ENCODE measurements at places on chromosomes 7 and 10.

DNA sequence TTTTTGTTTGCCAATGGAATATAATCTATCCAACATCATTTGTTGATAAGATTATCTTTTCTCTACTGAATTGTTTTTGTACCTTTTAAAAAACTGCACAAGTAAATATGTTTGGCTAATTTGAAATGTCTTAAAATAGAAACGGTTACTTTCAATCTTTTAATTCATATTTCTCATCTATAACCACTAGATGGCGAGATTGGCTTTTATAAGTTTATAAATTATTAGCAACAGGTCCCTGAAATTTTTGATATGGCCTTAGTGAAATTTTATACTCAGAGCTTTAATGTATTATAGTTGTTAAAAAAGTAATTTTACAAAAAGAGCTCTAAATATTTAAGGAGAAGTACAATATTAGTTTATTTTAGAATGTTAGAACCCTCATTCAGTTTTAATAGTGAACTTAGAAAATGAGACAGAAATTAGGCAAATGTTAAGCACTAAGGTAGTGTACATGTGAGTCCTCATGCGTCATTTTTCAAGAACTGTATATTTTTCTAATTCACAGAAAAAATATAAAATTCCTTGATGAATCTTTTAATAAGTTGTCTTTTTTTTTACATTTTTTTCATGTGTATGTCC, 592.5 kb downstream of the ARL4A start:
- no peak for DNase-seq

GRCh38 chr10:11687357-11687771, 54.8 kb upstream of the ECHDC3 start:
- no peak for DNase-seq

DNA sequence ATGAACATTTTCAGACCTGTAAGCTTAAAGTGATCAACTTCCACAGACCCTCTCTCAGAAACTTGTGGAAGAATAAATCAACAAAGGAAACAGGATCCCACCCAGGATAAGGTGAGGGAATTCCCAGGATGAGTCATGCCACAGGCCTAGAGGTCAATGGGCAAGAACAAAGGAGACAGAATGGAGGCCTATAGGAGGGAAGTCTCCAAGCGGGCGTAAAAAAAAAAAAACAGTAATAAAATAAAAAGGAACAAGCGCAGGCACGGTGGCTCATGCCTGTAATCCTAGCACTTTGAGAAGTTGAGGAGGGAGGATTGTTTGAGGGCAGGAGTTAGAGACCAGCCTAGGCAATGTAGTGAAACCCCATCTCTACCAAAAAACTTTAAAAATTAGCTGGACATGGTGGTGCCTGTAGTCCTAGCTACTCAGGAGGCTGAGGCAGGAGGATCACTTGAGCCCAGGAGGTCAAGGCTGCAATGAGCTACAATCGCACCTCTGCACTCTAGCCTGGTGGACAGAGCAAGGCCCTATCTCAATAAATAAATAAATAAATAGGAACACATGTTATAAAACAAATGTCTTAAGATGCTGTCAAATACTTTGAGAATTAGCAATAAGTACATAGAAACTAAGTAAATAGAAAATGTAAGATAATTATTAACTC, 8.4 kb downstream of the SORBS1 start:
- DNase-seq: no peak

DNA sequence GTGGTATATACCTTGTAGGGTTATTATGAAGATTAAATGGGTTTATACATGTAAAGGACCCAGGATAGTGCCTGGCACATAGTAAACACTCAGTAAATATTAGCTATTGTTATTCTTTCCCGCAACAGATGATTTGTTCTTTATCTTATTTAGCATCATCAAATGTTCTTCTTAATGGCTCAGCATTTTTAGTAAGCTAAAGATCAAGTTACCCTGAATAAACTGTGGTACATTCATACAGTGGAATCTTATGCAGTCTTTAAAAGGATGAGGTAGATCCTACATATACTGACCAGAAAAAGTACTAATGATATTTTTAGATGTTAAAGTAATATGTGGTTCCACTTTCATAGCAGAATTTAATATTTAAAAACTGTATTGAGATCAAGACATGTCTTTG, 65.4 kb downstream of the ST7 start:
- DNase-seq: no peak

- no peak for DNase-seq
Observed at GRCh38 chr10:89888321-89889070, 187.1 kb downstream of the KIF20B start.

DNA sequence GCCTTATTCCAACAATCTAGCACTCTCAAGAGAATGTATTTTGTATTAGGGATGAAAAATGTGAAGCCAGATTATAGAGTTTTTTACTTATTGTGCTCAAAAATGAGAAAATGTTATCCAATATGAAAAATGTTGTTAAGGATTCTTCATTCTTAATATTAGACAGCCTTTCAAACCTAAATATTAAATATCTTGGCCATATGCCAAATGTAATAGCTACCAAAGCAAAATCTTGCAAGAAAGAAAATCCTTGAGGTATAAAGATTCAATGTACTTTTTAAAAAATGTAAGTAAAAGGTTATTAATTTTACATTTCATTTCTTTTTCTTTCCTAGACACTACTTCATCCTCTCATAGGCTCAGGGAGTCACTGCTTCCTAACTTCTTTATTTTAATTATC, 33.4 kb downstream of the MET start:
- no peak for DNase-seq

Data from D721Med (cell line).